ENCODE measurements at places on chromosomes 7 and 10. TPM values are rescaled to one million over a fixed set of nuclear protein-coding genes. Genes with fewer than 3 reads are reported as not detected.

GRCh38 chr10:14254368-14254767 lies 76.4 kb downstream of the FRMD4A start:
- no peak for DNase-seq

GRCh38 chr7:137694405-137694804 lies 152.4 kb downstream of the DGKI start:
- no peak for DNase-seq

- DNase-seq = no peak
Measured at GRCh38 chr10:123538401-123539320, 127.5 kb upstream of the GPR26 start.

Gene CLDN4
- 0.59 TPM for total RNA-seq

Gene ACTL6B
- not detected for total RNA-seq

Gene ARMC3
- total RNA-seq = under 0.01 TPM

Gene LIPK
- not detected for total RNA-seq

Gene TWIST1
- 101 TPM for total RNA-seq
